SHP77 (cell line): ENCODE measurements at places on chromosomes 11 and 22.

DNA sequence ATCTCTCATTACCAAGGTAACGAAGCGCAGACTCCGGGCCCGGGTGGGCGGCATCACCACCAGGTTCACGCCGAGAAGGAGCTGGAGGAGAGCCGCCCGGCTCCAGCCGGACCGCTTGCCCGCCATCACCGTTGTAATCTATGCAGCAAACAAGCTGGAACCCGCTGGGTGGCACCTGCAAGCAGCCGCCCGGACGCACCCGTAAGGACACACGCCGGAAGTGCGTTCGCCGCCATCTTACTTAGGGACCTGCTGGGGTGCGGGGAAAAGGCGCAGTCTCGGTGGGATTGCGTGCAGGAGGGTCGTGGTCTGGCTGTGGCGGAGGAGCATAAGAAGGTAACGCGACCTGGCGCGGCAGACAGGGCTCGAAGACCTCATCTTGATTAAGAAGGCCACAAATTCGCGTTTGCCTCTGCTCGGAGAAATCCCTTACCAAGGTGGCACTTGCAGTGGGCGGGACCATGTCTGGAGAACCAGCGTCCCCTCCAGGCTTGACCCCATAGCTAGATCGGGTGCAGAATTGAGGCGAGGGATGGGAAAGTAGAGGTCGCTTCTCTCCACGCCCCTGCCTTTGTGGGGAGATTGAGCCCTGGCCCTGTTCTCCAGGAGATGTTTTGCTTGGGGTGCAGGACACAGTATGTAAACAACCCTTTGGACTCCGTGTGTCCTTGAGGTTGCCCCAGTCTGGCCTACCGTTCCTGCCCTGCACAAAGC lies at the start of gene ACP2:
ACP2 (minus strand) TSS at position 151 of the 714 bp plus-strand sequence; CDS start at position 126, 25 bp downstream.
- peak; percentile 89 for DNase-seq

DNA sequence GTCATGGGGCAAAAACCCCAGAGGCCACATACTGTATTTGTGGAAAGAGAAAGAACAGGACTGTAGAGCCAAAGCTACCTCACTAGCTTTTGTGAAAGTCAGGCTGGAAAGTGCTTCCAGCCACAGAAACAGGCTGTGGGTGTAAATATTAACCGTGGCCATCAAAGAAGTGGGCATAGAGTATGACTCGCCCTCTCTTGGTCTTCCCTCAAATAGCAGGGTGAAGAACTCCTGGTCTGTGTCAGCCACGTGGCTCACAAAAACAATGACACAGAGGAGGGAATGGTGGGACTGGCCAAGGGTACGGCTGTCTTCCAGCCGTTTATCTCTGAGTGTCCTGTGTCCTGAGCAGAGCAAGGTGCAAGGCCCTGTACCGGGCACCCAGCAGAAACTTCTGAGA lies 37.6 kb upstream of the UBASH3B start:
- no peak for DNase-seq

GRCh38 chr11:134372961-134373360 lies 39.1 kb downstream of the B3GAT1 start:
- DNase-seq = peak; percentile 71

DNA sequence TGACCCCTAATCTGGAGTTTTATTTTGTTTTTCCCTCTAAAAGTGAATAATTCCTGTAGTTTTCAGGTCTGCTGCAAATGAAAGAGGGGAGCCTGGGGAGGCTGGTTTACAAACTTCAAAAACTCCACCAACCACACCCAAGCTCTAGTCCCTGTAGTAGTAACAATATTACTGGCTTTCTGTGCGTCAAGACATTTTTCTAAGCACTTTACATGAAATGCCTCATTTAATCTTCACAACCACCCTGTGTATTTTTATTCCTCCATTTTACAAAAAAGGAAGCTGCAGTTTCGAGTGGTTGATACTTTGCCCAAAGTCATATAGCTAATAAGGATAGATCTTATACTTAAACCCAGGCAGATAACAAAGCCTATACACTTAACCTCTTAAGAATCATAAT lies 23.5 kb downstream of the CTNND1 start:
- no peak for DNase-seq

- no peak for DNase-seq
These were observed 26.2 kb downstream of the TMEM135 start for GRCh38 chr11:87063982-87064381.

DNA sequence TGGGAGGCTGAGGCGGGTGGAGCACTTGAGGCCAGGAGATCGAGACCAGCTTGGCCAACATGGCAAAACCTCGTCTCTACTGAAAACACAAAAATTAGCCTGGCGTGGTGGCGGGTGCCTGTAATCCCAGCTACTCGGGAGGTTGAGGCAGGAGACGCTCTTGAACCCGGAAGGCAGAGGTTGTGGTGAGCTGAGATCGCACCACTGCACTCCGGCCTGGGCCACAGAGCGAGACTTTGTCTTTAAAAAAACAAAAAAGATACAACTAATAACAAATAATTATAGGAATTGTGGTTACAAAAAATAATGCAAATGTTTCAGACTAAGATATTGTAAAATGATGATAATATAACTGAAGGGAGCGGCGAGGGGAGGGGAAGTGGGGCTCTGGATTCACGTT lies 90.3 kb upstream of the RTL6 start:
- DNase-seq = no peak
